ENCODE measurements at places on chromosomes 1 and 21.

GRCh38 chr1:211370669-211371068 is 44.0 kb downstream of the TRAF5 start:
- DNase-seq = no peak

DNA sequence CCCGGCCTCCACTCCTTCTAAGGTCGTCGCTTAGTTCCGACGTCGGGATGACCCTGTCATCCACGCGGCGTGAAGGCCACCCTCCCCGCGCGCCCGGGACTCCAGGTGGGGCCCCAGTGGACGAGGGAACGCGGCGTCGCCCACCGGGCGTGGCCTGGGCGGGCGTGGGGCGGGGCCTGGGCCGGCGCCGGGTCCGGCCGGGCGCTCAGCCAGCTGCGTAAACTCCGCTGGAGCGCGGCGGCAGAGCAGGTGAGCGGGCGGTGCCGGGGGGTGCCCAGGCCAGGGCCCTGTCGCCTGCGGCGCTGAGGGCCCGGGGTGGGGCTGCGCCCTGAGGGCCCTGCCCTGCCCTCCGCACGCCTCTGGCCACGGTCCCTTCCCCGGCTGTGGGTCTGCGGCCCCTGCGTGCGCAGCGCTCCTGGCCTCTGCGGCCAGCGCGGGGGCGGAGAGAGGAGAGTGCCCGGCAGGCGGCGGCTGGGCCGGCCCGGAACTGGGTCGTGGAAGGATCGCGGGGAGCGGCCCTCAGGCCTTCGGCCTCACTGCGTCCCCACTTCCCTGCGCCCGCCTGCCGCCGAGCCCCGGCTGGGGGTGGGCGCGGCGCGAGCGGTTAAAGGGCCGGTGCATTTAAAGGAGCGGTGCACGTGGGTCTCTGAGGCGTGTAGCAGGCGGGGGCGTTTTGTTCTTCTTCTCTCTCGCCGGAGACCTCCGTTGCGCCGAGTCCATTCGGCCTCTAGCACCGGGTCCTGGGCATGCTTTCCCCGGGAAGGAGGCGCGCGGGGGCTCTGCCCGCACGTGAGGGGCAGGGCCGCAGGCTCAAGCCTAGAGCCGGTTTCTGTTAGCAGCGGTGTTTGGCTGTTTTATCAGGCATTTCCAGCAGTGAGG is at the start of gene PSEN2:
Gene PSEN2 (plus strand): TSS at position 216 of the 879 bp plus-strand sequence. CDS start 11,292 bp downstream, outside the sequence.
- peak; percentile 60 for DNase-seq

GRCh38 chr1:69568421-69569174 is 876 bp downstream of the LRRC7 start:
- DNase-seq = no peak

- no peak for DNase-seq
Observed at GRCh38 chr1:21879928-21880618, 57.0 kb downstream of the HSPG2 start.

GRCh38 chr1:219271818-219272535 is 98.3 kb downstream of the LYPLAL1 start:
- no peak for DNase-seq

DNA sequence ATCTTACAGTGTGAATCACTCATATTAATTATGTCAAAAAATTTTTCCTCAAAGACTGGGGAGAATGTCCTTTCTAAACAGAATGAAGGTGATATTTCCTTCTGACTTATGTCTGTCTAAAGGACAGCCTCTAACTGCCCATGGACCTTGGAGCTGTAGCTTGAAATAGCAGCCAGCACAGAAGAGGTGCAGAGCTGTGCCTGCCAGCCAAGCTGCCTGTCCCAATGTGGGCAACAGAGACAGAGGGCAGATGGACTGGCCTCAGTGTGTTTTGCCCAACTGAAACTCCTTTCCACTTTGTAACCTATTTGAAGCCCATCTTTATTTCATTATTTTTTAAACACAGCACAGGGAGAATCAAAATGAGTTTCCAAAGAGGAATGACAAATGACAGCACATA is 97.6 kb upstream of the DYNLT5 start:
- DNase-seq = no peak

GRCh38 chr1:107460035-107460434 is 319.2 kb downstream of the NTNG1 start:
- no peak for DNase-seq

- no peak for DNase-seq
Observed at GRCh38 chr1:58561633-58562032, 15.1 kb upstream of the OMA1 start.
